Hematopoietic multipotent progenitor cell treated with erythropoietin and hydrocortisone succinate and interleukin-3 and kit ligand, for 8 days (in vitro differentiated cells): ENCODE measurements at places on chromosomes 2 and 18.

- DNase-seq, result no peak
These were observed 259.4 kb upstream of the ETAA1 start for GRCh38 chr2:67137699-67138098.

- no peak for DNase-seq
These were observed 85.2 kb upstream of the HNMT start for GRCh38 chr2:137879121-137879520.

DNA sequence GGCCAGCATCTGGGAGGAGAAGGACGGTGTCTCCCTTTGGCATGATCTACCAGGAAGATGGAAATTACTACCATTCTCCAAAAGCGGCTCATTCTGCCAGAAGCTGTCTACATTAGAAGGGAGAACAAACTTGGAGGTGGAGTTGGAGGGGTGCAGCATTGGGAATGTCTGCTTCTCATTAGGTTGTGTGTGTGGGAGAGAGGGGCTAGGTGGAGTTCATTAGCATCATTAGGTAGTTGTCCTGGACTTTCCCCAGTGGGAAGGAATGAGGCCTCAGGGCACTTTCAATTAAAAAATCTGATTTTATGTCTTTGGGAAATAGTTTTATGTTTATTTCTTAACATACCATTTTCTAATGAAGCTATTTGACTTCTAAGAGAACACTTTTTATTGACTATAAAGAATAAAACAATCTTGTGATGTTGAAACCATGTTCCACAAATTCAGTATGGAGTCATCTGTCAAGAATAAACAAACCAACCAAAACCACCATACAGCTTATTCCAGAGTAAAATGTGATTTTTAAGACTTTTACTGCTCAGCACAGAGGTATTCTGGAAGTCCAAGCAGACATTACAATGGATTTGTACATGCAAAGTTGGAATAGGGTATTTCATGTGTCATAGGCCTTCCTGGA is 60.6 kb downstream of the VAPA start:
- no peak for DNase-seq

DNA sequence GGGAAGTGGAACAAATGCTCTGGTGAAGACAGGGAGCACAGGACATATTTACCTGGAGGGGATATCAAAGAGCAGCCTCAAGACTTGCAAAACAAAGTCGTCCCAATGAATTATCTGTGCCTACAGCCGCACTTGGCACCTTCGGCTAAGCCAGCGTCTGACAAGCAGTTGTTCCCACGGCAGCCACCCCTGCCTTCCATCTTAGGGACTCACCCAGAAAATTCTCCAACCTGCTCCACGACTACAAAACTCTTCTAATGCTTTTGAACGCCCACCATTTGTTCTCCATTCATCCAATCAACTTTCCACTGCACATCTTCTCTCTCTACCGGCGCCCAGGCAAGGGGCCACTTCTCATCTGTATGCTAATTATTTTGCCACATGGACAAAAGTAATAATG is 7.0 kb downstream of the MYT1L start:
- no peak for DNase-seq

DNA sequence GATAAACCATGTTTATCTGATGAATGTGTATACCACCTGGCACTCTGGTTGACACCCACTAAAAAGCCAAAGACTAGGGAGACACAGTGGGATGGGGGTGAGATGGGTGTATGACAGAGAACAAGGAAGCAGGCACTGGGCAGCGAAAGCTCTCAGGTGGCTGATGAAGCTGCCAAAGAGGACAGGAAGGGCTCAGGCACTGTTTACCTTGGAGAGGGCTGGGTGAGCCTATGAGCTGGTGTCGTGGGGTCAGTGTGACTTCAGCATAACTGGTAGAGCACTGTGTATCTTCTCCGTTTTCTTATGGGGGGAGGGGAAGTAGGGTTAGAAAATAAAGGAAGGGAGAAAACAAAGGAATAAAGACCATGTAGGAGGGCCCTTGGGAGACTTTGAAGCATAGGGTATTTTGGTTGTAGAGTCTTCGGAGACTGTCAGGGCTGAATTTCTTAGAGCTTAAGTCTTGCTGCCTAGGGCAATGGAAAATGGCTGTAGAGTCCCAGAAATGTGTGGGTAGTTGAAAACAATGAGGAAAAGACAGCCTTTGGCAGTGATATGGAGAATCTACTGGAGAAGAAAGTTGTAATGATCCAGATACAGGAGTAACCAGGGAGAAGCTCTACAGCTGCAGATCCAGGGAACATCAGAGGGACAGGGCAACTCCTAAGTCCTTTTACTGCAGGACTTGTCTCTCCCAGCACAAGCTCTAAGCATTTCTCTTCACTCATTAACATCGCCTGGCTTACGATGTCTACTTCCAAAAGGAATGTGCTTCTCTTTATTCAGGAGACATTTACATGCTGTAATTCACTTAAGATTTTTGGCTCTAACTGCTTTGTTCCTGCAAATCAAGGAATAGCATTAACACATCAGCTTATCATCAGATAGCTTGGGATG is 120.0 kb downstream of the AQP4 start:
- no peak for DNase-seq

DNA sequence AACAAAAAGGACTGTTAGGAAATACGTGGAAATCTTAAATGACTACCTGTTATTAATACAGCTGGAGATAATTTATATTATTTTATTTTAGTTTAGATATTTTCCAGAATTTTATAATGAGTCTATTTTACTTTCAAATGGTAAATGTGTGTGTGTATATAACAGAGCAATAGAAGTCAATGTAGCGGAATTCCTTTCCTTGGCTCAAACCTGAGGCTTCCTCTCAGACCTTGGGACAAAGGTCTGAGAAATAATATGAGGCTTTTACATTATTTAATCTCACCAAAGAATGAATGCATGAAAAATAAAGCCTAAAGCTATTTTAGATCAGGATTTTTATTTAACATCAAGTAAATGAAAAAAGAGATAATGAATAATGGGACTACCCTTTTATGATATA is 65.7 kb downstream of the SLC8A1 start:
- DNase-seq, result no peak

DNA sequence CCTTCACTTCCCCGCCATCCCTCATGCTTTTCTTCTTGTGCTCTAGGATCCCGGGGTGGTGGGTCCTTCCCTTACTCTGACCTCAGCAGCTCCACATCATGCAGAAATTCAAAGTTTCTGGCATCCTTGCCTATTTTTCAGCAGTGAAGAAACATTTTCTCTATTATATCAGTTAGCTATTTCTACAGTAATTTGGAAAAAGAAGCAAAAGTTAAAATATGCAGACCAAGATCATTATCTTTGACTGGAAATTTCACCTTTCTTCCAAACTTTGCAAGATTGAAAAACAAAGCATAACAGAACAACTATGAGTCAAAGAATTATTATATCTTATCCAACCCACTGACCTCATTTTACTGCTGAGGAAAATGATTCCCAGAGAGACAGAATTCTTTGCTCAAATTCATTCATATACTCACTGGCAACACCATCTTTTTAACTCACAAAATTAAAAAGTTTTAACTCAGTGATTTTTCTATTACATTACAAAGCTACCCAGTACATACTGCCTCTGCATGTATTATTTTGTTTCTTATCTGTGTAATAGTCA is 40.5 kb downstream of the ANTXR1 start:
- no peak for DNase-seq

GRCh38 chr2:67927501-67927900 is 135.3 kb downstream of the C1D start:
- DNase-seq, result no peak

DNA sequence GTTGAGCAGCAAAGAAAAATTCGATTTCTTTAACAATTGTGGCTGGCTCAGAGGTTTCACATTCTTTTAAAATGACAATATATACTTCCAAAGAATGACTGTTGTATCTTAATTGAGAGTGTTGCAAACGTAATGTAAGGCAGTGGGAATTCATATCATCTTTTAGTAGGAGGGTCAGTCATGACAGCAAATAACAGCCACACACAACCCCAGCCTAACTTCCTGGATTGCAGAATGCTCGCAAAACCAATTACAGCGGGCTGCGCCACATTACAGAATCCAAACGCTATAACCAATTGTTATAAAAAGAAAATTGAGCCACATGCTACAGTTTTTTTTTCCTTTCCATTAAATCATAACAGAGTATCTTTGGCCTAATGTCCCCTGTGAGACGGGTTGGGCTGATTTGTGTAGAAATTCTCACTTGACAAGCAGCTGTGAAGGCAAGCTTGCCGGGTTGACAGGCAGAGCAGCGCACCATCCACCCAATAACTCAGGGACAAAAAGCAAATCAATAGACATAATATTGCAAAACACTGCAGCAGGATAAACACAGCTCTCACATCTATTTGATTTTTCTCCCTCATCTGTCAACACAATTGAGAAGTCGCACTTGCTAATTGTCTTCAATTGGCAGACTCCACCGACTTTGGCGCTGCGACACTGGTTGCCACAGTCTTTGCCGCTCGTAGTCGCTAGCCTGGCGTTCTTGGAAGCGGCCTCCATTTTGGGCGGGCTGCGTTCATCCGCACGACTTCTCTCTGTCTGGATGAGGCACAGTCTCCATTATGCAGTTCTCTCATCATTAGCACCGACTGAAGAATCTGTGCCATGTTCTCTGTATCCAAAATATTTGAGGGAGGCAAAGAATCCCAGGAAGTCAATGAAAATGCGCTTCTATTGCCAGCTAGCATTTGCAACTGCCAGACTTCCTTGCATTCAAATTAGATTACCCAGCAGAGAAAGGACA is 95.0 kb upstream of the CCDC68 start:
- no peak for DNase-seq

GRCh38 chr2:173254659-173255058 is 100.0 kb upstream of the CDCA7 start:
- DNase-seq, result no peak

DNA sequence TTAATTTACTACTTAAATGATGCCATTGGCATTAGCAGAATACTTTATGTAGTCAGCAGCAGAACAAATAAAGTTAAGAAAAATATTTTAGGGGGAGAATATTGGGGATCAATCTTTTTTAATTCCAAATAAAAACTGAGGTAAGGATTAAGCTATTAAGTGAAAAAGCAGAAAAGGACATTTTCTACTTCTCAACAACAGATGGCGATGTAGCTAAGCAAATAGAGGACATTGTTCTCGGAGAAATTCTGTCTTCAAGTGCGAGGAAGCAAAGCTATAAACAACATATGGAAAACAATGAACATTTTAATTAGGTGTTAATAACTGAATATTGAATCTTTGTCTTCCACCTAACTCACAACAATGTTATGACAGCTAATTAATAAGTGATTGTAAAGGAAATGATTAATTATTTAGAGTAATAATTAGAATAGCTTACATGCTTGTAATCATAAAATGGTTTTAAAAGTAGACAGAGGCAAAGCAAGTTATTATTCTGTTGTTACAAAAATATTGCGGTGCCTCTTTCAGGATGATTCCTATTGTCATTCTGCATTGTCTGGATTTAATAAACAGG is 32.9 kb upstream of the CCDC93 start:
- peak; percentile 45 for DNase-seq

DNA sequence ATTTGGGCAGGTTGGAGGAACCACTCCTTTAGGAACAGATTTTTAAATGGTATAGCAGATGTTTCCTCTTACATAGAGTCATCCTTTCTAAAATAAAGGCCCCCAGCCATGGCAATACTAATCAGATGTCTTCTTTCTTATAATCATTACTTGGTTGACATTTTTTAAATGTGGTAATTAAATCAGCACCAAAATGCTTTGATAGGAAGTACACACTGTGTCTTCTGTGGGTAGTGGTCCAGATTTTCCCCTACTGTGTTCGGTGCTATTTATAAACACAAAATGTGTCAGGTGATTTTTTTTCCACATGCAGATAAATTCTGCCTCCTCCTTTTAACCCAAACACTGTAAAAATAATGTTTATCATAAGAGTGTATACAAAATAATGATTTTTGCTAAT is 200.9 kb upstream of the DTNA start:
- no peak for DNase-seq

DNA sequence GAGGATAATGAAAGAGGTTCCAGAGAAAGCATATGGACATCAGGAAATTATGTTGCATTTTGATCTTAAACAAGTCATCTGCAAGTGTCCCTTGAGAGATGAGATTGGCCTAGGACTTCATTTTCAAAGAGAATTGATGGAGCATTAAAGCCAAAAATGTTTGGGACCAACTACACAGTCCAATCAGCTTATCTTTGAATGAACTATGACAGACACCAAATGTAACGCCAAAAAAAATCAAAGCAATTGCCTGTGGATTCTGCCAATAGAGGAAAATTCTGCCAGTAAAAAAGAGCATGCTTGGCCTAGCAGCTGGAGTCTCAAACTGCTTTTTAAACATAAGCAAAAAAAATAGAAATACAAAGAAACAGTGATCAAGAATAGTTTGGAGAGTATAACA is 594.5 kb upstream of the CHAC2 start:
- DNase-seq, result no peak

DNA sequence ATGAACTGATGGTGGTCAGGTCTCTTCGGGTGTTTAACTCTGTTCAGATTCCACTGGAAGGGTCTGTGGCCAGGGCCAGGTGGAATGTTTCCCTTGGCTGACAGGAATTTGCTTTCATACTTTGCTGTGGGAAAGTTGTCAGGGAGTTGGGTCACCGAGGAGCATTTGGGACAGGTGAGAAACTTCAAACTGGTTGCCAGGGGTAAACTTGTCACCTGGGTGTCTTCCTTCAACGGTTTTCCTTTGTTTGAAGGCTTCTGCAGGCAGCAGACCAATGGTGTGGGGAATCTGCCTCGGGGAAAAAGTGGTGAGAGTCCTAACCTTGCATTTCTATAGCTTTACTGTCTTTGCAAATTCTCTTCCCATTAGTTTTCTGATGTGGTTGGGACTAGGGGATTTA is 92.2 kb downstream of the TGFA start:
- DNase-seq, result no peak

DNA sequence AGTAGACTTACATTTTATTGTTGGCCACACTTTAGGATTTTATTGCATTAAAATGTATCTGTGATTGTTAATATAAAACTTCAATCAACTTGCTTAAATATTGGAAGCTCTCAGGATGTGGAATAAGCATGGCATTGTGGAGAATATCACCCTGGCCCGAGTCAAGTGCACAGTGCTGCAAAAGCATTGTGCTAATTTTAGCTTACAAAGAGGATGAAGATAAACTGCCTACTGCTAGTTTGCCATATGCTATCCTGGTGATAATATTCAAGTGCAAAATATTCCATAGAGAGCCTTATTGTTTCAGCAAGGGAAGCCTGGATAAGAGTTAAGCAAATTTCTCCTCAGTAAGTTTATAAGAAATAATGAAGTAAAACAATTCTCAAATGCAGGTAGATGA is 54.5 kb downstream of the MEIS1 start:
- DNase-seq, result no peak

- peak; percentile 29 for DNase-seq
These were observed 142.2 kb downstream of the SATB2 start for GRCh38 chr2:199315299-199316179.

DNA sequence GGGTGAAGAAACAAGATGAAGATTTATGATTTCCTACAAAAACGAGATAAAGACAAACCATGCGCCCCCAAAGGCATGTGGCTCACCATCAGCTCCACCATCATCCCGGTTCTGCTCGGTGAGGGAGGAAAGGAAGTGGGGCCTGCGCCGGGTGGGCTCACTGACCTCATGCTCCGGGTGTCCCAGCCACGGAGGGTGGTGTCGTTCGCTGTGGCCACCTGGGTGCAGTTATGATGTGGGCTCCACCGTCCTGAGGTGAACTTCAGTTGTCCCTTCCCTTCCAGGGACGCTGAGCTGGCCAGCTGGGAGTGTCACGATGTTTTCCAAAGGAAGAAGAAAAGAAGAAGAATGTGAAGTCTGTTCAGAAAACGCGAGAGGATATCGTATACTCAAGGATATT is 180.9 kb downstream of the EIPR1 start:
- no peak for DNase-seq
